ENCODE measurements at places on chromosomes 1 and 21.

GRCh38 chr1:14328685-14329084 is 269.8 kb upstream of the KAZN start:
- DNase-seq, result no peak

- no peak for DNase-seq
Observed at GRCh38 chr1:27489501-27489972, 430 bp downstream of the WASF2 start.

- DNase-seq, result no peak
Observed at GRCh38 chr1:206933333-206933945, 11.7 kb upstream of the FCMR start.

GRCh38 chr1:33099290-33100118 is 18.6 kb downstream of the AZIN2 start:
- DNase-seq, result peak; percentile 100

- no peak for DNase-seq
Observed at GRCh38 chr1:8962812-8963530, 17.3 kb downstream of the CA6 start.

DNA sequence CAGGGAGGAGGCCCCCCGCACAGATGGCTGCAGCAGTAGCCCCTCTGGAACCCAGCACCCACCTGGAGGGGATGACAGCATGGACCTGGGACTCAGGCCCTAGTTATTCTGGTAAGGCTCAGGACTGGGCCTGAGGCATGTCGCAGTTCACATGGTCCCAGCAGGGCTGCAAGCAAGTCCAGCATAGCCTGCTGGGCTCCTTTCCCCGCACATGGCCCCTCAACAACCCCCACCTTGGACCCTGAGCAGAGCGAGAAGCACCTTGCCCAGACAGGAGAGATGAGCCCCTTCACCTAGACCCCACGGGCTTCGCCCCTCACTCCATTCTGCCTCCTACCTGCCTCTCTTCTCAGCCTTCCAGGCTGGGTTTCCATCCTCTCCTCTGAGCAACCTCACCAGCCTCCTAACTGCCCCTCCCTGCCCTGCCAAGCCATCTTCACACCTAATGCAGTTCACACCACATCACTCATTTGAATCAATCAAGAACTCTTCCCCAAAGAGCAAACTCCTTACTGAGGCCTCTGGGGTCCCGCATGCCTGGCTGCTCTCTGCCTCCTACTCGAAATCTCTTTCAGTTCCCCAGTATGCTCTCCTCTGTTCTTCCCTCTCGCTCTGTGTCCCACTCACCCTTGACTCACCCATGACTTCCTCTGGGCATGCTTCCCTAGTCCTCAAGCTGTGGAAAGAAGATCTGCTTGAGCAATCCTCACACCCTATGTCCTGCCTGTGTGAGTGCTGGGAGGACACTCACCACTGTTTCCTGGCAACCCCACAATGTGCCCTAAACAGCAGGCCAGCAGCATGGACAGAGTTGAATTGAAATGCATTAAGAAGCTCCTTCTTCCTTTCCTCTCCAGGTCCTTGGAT is 9.4 kb upstream of the THEMIS2 start:
- DNase-seq, result peak; percentile 99

DNA sequence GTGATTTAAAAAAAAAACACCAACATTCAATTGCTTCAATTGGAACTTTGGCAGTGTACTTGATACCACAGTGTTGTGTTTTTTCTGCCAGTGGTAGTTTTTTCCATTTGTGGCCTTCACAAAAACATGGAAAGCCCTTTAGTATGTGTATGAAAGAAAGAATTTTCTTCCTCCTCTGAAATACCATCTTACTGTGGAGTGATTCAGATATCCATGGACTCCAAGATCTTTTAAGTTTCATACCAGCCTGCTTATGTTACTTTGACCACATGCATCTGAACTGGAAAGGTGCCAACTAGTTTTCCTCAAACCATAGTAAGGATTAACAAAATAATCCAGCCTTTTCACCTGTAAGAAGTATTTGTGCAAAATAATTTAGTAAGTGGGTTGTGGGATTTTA is 3.4 kb downstream of the PPP2R5A start:
- no peak for DNase-seq

GRCh38 chr1:7046314-7046713 is 261.1 kb downstream of the CAMTA1 start:
- peak; percentile 45 for DNase-seq

DNA sequence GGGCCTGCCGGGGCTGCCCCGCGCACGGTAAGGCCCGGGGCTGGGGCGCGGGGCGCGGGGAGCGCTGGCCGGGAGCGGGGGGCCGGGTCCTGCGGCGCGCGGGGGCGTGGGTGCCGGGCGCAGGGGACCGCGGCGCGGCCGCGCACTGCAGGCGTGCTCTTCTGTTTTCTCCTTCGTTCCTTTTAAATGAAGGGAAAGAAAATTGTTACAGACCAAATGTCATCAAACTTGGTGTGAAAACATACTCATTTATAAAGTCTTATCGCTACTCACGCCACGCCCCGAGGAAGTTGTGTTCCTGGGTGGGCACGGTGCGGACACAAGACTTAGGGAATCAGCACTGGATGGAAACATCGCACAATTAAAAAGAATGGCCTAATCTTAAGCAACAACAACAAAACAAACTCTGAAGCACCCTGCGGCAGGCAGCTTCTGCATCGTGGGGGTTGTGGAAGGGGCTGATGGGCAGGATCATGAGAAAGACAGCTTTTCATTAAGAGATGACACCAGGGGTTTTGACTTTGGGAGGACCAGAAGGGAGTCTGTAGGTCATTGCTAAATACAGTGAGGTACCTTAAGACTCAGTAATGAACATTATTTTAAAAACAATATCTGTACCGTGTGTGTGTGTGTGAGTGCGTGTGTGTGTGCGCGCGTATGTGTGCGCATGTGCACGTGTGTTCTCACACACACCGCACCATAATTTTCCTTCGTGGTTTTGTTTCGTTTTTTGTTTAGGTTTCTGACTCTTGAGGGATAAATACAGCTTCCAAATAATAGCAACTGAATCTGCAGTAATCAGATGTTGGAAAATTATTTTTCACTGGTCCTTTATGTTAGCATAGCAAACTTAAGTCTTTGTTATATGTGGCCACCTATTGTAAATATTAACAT is 548 bp downstream of the B3GALT5 start:
- no peak for DNase-seq

GRCh38 chr1:109228167-109228566 is 14.4 kb downstream of the SARS1 start:
- DNase-seq, result no peak

- DNase-seq, result no peak
Observed at GRCh38 chr1:40610156-40610555, 55.3 kb downstream of the RIMS3 start.

- no peak for DNase-seq
Observed at GRCh38 chr1:227059076-227059475, 119.0 kb downstream of the COQ8A start.

- DNase-seq, result no peak
Observed at GRCh38 chr1:24992761-24993211, 62.7 kb upstream of the RUNX3 start.

DNA sequence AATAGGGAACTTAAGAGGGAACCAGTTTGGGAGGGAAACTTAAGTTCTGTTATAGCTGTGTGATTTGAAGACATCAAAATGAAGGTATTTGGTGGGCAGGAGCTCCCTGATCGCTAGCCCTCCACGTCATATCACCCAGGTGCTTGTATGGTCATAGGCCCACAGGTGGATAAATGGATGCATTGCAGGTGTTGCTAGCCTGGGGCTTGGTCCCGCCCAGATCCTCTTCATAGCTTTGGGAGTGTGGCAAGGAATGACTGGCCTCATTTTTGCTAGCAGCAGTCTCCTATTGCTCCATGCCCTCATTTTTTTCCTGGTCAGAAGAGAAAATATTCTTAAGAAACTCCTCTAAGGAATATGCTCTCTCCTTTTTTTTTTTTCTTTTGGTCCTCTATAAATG is 11.3 kb downstream of the GNPAT start:
- DNase-seq, result no peak

DNA sequence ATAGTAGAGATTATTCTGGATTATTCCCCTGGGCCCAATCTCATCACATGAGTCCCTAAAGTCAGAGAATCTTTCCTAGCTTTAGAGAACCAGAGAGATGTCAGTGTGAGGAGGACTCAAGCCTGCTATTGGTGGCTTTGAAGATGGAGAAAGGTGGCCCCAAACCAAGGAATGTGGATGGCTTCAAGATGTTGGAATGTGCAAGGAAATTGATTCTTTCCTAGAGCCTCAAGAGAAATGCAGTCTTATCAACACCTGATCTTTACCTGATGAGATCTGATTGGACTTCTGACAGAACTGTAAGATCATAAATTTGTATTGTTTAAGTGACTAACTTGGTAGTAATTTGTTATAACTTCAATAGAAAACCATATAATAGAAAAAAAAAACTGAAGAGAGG is 51.0 kb downstream of the NME7 start:
- no peak for DNase-seq

DNA sequence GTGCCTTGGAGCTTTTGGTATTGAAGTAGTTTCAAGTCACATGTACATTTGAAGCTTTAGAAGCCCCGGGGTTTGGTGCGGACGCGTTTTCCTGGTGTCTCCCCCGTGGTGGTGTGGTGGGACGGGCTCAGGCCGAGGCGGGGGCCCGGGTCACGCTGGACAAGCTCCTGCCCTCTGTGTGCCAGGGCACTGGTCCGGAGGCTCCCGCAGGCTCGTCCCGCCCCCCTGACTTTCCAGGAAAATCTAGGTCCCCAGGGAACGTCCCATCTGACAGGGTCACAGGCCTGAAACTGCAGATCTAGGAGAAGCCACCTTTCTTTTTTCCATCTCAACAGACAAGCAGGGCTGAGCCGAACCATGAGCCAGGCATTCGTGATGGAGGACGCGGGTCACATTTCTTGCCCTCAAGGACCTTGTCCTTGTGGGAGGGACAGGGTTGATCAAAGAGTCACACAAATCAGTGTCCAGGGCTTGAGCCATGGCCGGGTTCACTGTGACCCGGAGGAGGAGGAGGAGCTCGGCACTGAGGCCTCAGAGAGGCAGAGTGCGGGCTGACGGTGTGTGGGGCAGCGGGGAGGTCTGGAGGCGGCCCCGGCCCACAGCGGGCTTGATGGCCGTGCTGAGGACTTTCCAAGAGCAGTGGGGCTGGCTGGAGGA is 1.6 kb downstream of the DMRTB1 start:
- DNase-seq, result no peak

GRCh38 chr1:219931033-219931432 is 2.7 kb upstream of the SLC30A10 start:
- no peak for DNase-seq

- no peak for DNase-seq
Observed at GRCh38 chr1:201769966-201770365, 59.0 kb upstream of the IPO9 start.

- no peak for DNase-seq
Observed at GRCh38 chr1:42081475-42081874, 71.7 kb upstream of the GUCA2B start.

DNA sequence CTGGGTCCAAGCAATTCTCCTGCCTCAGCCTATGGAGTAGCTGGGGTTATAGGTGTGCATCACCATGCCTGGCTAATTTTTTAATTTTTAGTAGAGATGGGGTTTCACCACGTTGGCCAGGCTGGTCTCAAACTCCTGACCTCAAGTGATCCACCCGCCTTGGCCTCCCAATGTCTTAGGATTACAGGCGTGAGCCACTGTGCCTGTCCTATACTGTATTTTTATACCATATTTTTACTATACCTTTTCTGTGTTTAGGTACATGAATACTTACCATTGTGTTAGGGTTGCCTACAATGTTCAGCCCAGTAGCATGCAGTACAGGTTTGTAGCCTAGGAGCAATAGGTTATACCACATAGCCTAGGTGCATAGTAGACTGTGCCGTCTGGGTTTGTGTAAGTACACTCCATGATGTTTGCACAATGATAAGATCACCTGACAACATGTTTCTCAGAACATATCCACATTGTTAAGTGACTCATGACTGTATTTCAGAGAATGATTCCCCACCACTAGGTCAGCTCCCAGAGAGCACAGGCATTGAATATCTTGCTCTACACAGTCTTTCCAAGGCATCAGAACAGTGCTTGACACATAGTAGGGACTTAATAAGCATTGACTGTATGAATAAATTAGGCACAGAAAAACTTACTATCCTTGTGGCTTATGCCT is 6.0 kb upstream of the CITED4 start:
- peak; percentile 81 for DNase-seq

Measured in kidney epithelial cell (primary cell).